ENCODE measurements at places on chromosomes 16 and 17.

DNA sequence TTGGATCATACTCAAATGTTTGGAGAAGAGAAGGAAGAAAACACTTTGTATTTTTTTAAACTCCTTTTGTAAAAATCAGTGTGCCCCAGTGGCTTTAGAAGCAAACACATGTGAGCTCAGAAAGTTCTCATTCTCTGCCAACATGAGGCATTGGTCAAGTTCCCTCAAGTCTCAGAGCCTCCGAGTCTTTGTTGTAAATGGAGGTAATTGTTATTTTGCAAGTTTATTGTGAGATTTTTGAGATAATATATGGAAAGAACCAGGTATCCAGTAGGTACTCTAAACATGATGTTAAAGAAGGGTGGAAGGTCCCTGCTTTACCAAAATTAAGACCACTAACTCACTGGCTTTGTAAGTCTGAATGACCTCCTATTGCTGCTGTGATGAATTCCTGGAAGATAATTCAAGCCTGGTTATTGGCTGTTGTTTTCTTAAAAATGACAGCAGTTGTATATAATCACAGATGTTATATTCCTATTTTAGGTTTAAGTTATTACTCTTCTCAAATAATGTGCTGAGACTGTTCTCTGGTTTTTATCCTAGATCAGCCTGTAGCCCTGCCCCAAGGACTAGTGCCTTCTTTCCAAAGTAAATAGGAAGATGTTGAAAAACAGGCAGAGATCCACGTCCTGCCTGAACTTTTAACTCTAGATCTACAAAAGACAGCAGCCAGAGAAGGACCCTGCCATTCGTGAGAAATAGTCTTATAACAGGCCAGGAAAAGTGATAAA, 2.4 kb downstream of the HLF start:
- no peak for DNase-seq

GRCh38 chr16:13176711-13177110, 275.3 kb downstream of the SHISA9 start:
- DNase-seq = no peak

GRCh38 chr16:27761816-27762215, 211.9 kb downstream of the KATNIP start:
- DNase-seq = no peak

DNA sequence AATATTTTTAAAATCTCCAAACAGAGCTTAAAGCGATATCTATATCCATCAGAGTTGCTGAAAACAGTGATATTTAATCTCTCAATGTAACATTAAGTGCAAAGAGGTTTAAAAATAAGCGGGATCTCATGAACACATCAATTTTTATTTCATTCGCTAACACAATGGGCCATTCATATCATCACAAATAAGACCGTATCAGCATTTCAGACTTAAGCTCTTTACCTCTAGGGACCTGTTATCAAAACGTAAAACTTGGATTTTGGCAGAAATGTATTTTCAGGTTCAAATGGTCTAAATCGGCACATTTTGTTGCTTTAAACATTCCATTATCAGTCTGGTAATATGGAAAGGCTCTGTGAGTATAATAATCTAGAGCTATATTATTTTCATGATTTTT, 77.9 kb downstream of the TOX3 start:
- DNase-seq = no peak

All from fibroblast of skin of back (primary cell).